Stimulated activated CD4-positive, alpha-beta T cell treated with anti-CD3 and anti-CD28 coated beads, Interleukin-15, amount 100 ng/mL, for 1 hour (primary cell): ENCODE measurements at places on chromosomes 1 and 21.

- DNase-seq: no peak
Measured at GRCh38 chr21:46113497-46114176, 15.7 kb downstream of the COL6A2 start.

DNA sequence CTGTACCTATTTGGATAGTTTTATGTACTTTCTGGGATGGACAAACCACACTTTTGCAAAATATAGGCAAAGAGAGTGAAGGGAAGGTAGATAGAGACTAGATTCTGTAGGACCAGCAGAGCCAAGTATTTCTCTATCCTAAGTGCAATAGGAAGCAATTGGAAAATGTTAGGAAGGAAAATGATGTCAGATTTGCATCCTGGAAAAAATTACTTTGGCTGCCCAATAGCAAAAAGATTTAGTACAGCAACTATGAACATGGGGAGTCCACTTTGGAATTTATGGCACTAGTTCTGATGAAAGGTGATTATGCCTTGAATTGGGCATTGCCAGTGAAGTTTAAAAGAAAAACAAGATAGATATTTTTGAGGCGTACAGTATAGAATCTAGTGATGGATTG, 50.7 kb upstream of the CACYBP start:
- DNase-seq: no peak

GRCh38 chr1:167107456-167107855, 13.6 kb downstream of the STYXL2 start:
- DNase-seq: no peak

DNA sequence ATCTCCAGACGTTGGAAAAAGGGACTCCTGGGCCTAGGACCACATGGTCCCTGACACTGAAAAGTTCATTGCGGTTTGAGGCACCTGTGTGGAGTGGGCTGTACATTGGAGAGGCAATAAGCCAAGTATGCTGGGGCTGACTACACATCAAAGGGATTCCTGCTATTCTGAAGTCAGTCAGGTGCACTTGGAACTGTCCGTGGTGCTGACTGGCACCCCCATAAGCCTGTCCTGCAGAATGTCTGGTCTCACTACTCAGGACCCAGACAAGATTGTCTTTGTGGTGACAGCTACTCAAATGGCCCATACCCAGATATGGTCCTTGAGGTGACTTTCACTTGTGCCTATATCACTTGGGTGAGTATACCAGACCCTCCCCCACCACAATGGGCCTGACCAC, 150.6 kb downstream of the RWDD3 start:
- DNase-seq: no peak

DNA sequence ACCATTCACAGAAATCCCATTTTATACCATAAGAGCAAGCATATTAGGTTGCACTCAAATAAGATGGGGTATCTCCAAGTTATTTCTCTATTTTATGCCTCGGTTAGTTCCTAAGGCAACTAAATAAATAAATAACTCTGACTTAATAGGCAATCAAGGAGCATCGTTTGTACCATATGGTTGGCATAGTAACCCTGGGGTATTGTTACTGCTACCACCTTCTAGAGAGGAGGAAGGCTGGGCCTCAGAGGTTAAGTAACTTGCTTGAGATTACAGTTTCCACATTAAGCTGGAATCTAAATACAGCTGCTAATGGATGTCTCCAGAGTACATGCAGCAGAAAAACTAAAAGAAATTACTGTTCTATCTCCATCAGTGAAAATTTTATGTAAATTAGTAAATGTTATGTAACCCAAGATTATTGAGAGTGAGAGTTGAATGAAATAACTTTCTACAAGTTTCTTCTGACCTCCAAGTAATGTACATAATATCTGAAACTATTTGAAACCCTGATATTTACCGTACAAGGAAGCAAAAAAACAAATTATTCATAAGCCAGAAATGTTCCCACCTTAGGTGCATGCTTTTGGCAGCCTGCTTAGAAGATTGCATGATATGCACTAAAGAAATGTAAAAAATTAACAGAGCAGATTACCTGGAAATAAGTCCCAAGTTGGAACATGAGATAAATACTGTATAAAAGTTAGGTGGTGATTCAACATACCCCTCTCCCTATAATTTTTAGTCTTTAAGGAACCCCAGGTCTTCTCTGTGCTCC, 127.0 kb downstream of the CRB1 start:
- no peak for DNase-seq
